ENCODE measurements at places on chromosomes 7 and 10.
A peak's percentile ranks its signal among the peaks of the same experiment; 100 is the strongest.

DNA sequence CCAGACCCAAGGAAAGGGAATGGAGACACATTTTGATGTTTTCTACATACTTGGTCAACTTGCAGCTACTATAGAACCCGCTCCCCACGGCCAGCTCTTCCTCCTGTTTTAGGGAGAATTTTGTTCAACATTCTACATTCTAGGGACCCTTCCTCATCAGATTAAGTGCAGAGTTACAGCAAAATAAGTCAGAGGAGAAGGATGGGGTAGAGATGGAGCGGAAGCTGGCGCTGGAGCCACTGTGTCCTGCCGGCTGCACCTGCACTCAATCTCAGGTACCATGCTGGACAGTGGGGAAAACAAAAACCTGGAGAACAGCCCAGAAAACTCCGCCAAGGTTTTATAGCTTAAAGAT lies 79.4 kb upstream of the EN2 start:
- DNase-seq: no peak

DNA sequence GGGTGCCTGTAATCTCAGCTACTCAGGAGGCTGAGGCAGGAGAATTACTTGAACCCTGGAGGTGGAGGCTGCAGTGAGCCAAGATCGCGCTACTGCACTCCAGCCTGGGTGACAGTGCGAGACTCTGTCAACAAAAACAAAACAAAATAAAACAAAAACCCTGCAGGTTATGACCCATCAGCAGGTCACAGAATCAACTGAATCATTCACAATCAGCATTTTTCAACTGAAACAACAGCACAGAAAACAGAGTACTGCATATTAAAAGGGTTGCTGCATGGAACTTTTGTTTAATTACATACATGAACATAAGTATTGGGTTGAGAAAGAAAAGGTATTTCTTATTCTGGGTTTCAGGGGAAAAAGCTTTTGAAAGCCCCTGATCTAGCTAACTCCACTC lies 77.6 kb downstream of the KCNMA1 start:
- DNase-seq: no peak

DNA sequence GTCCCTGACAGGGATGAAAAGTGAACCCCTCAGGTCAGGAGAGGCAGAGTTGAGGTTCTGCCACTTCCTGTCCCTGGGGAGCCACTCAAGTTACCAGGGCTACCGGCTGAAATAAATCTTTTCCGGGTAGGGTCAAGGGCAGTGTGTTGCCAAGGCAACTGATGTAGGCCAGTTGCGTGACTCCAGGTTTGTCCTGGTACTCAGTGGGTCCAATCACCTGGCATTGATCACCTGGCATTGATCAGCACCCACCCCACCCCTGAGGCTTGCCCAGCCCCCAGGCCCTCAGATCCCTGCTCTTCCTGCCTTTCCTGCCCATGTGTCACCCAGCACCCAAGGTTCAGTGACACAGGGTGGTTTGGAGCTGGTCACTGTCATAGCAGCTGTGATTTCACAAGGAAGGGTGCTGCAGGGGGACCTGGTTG lies 5.9 kb downstream of the SAP25 start:
- no peak for DNase-seq

DNA sequence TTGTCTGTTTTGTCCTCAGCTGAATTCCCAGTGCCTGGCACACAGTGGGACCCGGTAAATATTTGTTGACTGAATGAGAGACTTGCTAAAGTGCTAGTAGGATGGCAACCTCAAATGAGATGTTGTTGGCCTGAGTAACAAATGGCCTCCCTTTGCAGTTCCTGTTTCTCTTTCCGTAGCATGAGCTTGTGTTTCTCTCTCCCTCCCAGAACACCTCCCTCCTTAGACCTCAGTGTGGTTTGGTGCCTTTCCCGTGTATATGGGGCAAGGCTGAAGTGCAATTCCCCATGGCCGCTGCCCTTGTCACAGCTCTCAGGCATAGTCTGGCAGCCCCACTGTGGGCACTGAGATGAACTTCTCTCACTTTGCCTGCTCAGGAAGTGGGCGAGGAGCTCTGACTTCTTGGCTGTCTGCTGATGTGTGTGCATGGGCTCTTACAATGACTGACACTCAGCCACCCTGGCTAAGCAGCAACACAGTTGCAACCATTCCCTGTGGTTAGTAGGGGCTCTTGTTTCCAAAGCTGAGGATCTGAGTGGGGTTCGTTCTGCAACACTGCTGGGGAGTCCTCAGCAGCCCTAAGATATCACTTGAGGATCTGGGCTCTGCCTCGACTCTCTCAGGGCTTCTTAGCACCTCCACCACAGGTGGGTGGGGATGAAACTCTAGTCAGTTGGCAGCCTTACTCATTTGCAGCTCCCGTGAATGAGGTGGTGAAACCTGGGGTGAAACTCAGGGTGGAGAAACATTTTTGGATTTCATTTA lies 136.1 kb downstream of the ICA1 start:
- no peak for DNase-seq

DNA sequence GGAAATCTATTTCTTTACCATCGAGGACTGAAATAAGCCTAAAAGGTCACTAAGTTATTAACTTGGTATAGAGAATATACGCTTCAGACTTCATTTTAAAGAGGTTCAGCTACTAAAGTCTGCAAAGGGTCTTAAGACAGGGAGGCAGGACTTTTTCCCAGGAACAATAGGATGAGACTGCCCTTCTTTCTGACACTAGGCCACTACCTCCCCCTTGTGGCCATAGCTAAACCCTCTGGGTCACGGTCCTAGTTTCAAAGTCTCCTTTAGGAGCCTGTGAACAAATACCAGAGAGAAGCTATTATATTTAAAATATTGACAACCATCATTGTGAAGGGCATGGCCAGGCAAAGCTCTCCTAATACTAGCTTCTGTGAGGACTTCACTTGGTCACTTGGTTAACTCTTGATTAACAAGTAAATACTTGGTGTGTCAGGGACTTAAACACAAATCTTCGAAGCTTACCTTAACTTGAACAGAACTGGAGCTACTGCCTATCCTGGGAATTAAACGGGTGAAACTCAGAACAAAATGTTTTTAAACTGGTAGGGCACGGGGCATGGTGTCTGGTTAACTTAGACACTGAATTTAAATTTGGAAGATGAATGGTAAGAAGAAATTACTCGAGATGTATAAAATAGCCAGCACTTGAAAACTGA lies 75.6 kb downstream of the CCDC6 start:
- DNase-seq: peak; percentile 63

- no peak for DNase-seq
Observed at GRCh38 chr10:18368682-18369081, 228.5 kb downstream of the CACNB2 start.

DNA sequence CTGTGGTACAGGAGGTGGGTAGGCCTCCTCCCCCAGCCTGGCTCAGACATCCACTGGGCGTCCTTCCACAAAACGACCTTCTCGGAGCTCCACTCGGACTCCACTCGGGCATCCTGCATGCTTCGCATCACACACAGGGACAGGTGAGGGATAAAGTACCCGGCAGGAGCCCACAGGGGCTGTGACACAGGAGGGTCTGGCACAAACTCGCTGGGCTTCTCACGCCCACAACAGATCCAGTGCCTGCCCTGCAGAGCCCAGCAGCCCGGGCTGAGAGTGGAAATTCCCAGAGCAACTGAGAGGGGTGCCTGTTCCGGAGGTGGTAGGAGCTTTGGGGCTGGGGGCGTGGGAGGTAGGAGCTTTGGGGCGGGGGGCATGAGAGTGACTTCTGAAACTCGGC lies 108.4 kb downstream of the MKI67 start:
- no peak for DNase-seq

GRCh38 chr7:1030444-1031070 lies 13.8 kb upstream of the GPR146 start:
- no peak for DNase-seq

DNA sequence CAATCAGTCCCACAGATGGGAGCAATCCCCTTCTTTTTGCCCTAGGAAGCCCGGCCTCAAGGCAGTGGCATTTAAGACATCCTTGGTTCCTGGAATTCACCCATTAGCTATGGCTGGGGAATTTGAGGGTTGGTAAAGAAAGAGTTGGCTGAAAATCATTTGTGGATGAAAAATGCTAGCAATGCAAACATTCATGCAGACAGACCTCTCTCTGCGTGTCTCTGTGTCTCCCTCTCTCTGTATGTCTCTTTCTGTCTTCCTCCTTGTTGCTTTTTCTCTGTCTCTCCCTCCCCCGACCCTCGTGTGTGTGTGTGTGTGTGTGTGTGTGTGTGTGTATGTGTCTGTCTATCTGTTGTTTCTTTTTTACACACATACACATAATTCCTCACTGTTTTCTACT lies 19.4 kb downstream of the LDB3 start:
- DNase-seq: no peak

DNA sequence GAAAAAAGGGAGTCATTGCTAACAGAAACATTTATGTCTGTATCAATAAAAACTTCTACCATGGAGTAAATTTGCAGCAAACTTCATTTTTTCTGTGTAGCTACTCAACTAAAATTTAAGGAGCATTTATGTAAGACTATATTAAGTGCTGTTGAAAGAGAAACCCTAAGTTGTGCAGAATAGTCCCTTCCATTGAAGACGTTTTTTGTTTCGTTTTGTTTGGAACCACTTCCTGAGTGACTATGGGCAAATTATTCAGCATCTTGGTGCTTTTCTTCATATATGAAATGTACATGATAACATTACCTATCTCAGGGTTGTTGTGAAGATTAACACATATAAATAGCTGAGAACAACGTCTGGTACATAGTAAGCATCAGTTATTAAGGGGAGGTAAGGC lies 24.3 kb downstream of the SEM1 start:
- DNase-seq: no peak

DNA sequence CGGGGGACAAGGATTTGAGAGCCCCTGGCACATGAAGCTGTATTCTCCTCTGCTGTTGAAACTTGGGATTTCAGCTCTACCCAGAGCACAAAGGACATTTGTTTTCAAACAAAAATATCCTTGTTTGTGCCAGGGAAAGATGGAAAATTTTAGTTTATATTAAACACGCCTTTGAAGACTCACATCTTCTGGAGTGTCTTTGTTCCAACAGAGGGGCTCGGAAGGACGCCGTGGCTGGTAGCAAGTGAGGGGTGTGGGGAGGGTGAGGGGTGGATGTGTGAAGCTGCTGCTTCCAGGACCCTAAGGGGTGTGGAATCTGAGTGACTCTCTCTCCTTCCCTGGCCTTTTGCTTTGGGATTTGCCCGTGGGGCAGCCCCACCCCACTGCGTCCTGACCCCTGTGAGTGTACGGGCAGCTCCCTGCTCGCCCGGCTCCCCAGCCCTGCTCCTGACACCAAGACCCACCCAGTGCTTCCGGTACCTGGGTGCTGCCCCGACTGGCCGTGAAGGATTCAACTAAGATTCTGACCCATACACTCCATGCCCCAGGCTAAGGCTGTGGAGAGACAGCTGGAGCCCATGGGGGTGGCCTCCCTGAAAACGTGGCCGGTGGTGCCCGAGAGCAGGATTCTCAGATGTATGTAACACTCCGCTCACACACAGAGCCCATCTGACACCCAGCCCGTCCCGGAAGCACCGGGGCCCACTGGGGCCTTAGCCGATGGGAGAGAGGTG lies 59.6 kb downstream of the ZRANB1 start:
- no peak for DNase-seq

DNA sequence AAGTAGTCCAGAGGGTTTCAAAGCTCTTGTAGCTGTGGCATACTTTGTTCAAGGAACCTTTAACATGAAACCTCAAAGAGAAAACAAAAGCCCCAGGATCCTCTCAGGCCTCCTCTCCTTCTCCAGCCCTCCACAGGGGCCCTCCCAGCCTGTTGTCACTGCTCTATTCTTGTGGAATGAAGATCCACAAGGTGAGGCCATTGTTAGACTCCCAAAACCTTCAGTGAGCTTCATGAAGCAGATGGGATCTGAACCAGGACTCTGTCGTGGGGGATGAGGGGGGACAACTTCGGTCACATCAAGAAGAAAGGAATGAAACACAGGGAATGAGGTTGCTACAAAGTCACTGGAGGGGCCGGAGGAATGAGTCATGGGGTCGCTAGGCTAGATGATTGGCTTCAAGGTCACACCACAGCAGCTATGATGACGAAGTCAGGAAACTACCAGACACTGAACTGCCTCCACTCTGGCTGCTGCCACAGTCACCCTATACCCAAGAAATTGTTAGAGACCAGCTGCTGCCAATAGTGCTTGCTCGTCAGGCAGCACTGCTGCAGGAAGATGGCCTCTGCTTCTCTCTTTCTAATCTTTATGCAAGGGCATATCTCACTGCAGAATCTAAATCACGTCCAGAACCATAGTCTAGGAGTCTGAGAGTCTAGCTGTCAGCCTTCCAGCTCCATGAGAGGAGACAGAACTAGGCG lies 208.8 kb downstream of the HIBADH start:
- DNase-seq: no peak

- no peak for DNase-seq
Observed at GRCh38 chr10:73590881-73591799, at the start of gene USP54. Gene USP54 (minus strand): TSS chr10:73591342. CDS start chr10:73575658, 15,684 bp downstream.

DNA sequence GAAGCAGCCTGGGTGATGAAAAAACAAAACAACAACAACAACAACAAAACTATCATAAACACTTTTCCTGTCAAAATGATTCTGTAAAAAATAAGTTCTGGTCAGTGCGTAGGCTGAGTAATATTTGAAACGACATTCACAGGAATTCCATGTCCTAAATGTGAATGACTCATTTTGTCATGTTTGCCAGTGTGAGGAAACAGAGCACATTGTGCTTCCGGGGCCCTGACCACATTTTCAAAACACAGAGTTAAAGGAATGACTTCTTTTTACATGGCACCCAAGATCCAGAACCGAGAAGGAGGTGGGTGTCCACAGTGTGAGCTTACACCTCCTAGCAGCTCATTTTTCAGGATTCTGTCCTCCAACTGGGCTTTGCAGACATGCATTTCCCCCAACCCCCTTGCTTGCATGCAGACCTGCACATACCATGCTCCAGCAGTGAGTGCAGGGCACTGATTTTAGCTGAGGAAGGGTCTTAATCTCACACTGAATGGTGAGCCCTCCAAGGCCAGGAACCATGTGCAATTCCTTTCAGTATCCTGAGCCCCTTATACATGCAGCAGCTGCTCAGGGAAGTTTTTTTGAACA lies 3.0 kb downstream of the CLRN3 start:
- DNase-seq: no peak

- no peak for DNase-seq
Observed at GRCh38 chr10:90779548-90779947, 78.3 kb downstream of the HTR7 start.

GRCh38 chr7:95867309-95867708 lies 95.0 kb downstream of the DYNC1I1 start:
- no peak for DNase-seq

DNA sequence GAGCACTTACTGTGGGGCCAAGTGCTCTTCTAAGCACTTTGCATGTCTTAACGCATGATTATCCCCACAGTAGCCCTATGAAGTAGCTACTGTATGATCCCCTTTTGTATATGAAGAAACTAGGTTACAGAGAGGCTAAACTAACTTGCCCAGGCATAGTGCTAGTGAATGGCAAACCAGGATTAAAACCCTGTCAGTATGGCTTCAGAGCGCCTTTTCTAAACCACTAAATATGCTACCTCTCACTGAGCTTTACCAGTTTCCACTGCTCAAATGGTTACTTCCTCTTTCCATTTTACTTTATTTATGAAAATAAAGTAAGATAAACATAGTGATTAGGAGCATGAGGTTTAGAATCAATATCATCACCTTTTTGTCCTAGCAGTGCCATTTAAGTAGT lies 73.6 kb downstream of the PODXL start:
- no peak for DNase-seq
